ENCODE measurements at places on chromosomes 11 and 22. TPM values are rescaled to one million over a fixed set of nuclear protein-coding genes. Genes with fewer than 3 reads are reported as not detected.

DNA sequence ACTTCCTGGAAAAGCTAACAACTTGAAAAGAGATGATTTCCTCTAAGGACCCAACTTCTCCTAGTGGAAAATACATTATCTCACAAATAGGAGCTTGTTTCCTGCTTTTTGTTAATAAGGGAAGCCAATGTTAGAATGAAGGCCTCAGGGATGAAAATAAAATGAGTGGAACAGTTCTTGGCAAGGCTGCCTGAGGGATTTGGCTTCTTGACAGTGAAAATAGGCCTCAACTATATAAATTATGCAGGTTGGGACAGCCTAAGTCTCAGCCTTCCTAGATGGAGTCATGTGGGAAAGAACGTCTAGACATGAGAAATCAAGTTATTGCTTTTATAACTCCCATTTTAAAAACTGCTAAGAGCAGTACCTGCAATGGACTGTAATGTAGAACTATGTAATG is 92.8 kb upstream of the FIBIN start:
- no peaks in the 10 kb centered on the region for H3K27me3 ChIP-seq
- H3K4me3 ChIP-seq = no peak overlapping the region
- no peaks in the 10 kb centered on the region for H3K36me3 ChIP-seq
- DNase-seq = peak; percentile 97
- peak overlapping the region; percentile 67 for H3K27ac ChIP-seq

DNA sequence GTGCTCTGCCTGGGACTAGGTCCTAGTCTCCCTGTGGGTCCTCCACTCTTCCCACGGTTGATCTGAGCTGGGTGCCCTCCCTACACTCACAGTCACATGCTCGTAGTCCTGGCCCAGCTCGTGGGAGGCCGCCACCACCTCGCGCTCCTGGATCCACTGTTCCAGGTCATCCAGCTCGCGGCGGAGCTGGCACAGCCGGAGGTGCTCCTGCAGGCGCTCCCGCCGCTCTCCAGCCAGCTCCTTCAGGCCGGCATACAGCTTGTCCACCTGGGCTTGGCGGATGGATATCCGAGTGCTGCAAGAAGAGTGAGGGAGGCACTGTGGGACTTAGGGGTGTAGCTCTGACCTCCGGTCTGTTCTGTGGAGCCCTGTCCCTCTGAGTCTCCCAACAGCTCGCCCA is 14.8 kb upstream of the RBM4B start:
- H3K36me3 ChIP-seq = peaks cover 5% of the 10 kb centered on the region
- H3K27me3 ChIP-seq = no peaks in the 10 kb centered on the region
- no peak overlapping the region for H3K4me3 ChIP-seq
- peaks cover 6% of the 10 kb centered on the region for H3K4me1 ChIP-seq
- no peak overlapping the region for H3K27ac ChIP-seq

GRCh38 chr22:47612311-47612910 is 850.0 kb downstream of the TBC1D22A start:
- no peaks in the 10 kb centered on the region for H3K4me1 ChIP-seq
- H3K27me3 ChIP-seq = peaks cover 3% of the 10 kb centered on the region
- DNase-seq = no peak
- no peak overlapping the region for H3K4me3 ChIP-seq
- no peak overlapping the region for H3K27ac ChIP-seq

GRCh38 chr11:78806214-78807004 is 231.7 kb upstream of the NARS2 start:
- no peak overlapping the region for H3K27ac ChIP-seq
- no peak for DNase-seq
- no peak overlapping the region for H3K4me3 ChIP-seq

GRCh38 chr11:8049084-8049483 is 31.9 kb upstream of the TUB start:
- H3K27ac ChIP-seq = no peak overlapping the region
- no peak overlapping the region for H3K4me3 ChIP-seq
- no peak for DNase-seq
- H3K4me1 ChIP-seq = no peaks in the 10 kb centered on the region
- H3K36me3 ChIP-seq = no peaks in the 10 kb centered on the region

GRCh38 chr22:40302149-40302548 is 44.2 kb upstream of the ADSL start:
- DNase-seq = no peak
- H3K27ac ChIP-seq = no peak overlapping the region
- no peaks in the 10 kb centered on the region for H3K27me3 ChIP-seq
- H3K36me3 ChIP-seq = peaks cover 34% of the 10 kb centered on the region
- H3K4me1 ChIP-seq = no peaks in the 10 kb centered on the region

GRCh38 chr11:121368364-121369240 is 76.0 kb downstream of the SC5D start:
- no peaks in the 10 kb centered on the region for H3K27me3 ChIP-seq
- no peak overlapping the region for H3K27ac ChIP-seq
- no peaks in the 10 kb centered on the region for H3K36me3 ChIP-seq
- H3K4me3 ChIP-seq = no peak overlapping the region
- peaks cover 4% of the 10 kb centered on the region for H3K4me1 ChIP-seq
- DNase-seq = peak; percentile 39

DNA sequence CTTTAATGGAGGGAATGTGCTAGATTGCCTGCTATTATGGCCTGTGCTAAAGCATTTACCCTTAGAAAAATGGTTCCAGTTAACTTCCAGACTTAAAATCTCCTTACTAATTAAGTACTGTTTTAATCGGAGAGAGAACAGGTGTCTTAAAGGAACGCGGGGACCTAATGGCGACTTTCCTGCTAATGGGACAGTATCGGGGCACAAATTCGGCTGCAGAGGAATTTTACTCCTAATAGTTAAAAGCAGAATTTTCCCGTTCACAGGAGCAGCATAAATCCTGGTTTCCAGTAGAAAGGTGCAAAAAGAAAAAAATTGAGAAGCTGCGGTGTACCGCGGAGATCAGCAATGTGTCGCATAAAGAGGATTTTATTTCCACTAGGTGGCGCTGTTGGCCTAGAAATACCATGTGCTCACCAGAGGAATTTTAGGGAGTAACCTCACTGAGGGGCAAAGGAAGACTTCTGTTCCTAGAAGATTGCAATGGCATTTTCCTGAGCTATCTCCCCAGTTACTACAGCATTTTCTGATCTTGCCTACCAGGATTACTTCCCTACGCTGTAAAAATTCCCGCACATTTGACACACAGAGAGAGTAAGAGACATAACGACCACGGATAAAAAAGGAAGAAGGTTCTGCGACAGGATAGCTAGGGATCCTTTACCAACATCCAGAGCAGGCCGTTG is 44.5 kb downstream of the ZNF280B start:
- peak; percentile 71 for DNase-seq
- no peaks in the 10 kb centered on the region for H3K36me3 ChIP-seq
- H3K27me3 ChIP-seq = peaks cover 6% of the 10 kb centered on the region
- H3K4me3 ChIP-seq = no peak overlapping the region

DNA sequence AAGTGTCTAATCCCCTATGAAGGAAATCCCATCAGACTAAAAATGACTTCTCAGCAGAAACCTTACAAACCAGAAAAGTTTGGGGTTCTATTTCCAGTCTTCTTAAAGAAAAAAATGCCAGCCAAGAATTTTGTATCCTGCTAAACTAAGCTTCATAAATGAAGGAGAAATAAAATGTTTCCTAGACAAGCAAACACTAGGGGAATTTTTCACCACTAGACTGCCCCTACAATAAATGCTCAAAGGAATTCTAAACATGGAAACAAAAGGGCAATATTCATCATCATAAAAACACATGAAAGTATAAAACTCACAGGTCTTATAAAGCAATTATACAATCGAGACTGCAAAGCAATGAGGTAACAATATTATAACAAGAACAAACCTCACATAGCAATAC is 124.3 kb downstream of the PLEKHA7 start:
- no peaks in the 10 kb centered on the region for H3K27me3 ChIP-seq
- no peak for DNase-seq
- H3K4me1 ChIP-seq = no peaks in the 10 kb centered on the region
- no peak overlapping the region for H3K27ac ChIP-seq
- no peak overlapping the region for H3K4me3 ChIP-seq

GRCh38 chr11:30652801-30653200 is 66.6 kb upstream of the MPPED2 start:
- no peak overlapping the region for H3K27ac ChIP-seq
- DNase-seq = no peak
- H3K4me1 ChIP-seq = no peaks in the 10 kb centered on the region
- H3K36me3 ChIP-seq = no peaks in the 10 kb centered on the region
- no peak overlapping the region for H3K4me3 ChIP-seq

GRCh38 chr11:123203934-123204333 is 8.9 kb upstream of the CLMP start:
- no peak overlapping the region for H3K27ac ChIP-seq
- no peak for DNase-seq
- H3K36me3 ChIP-seq = no peaks in the 10 kb centered on the region
- H3K4me3 ChIP-seq = no peak overlapping the region
- H3K4me1 ChIP-seq = peaks cover 40% of the 10 kb centered on the region

DNA sequence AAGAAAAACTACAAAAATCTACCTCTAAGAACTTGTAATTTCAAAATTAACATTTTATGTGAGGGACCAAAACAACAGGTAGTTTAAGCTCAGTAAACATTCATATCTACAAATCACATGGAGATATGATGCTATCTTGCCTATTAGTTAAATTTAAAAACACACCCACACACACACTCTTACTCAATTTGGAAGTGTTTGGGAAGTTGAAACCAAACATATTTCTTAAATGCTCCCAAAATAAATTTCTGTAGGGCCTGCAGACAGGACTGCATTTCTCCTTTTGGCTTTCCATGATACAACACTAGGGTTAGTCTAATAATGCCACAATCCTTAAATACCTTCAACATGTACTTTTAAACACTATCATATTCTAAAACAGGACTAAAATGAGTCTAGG is 7.0 kb downstream of the PITPNB start:
- H3K4me1 ChIP-seq = no peaks in the 10 kb centered on the region
- H3K27me3 ChIP-seq = no peaks in the 10 kb centered on the region
- no peak overlapping the region for H3K4me3 ChIP-seq

DNA sequence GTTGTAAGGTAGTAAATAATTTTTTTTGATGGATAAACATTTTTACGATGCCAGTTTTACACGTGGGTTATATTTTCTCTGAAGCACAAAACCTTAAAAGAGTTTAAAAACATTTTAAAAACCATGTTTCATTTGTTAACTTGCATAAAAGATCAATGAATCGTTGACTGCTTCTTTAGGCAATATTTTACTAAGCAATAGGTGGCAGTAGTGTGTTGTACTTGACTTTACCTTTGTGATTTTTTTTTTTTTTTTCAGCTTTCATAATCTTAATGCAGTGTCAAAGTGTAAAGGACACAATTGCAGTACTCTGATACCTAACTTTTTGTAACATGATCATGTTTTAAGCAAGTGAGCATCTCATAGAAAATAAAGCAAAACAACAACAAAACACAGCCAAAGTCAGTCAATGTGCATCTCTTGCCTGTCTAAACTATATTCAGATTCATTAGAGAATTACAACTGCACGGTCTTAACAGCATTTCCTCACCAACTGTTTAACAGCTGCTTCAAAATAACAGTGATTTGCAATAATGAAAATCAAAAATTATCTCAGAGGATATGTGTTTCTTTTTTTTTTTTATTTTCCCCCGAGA is 27.7 kb downstream of the DNAJC24 start:
- H3K36me3 ChIP-seq = no peaks in the 10 kb centered on the region
- H3K4me1 ChIP-seq = no peaks in the 10 kb centered on the region
- no peak overlapping the region for H3K27ac ChIP-seq
- no peak overlapping the region for H3K4me3 ChIP-seq
- peak; percentile 16 for DNase-seq
- H3K27me3 ChIP-seq = no peaks in the 10 kb centered on the region

- no peaks in the 10 kb centered on the region for H3K27me3 ChIP-seq
- H3K36me3 ChIP-seq = no peaks in the 10 kb centered on the region
- no peak for DNase-seq
- no peak overlapping the region for H3K27ac ChIP-seq
Measured at GRCh38 chr11:122833846-122834464, 4.3 kb upstream of the CRTAM start.

DNA sequence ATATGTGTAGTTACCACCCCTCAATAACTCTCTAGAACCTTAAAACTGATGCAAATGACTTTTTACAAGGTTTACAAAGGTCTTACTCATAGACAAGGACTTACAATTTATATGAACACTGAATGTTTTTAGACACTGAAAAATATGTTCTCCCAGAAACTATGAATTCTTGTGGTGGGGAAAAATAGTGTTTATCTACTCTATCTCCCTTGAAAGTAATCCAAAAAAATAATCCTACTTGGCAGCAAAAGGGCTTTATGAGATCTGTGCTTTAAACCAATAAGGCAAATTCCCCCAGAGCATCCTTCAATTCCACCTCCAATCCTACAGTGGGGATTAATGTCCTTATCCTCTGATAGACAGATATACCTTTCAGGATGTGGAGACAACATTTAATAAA is 1984.1 kb upstream of the RAG2 start:
- H3K36me3 ChIP-seq = no peaks in the 10 kb centered on the region
- H3K4me3 ChIP-seq = no peak overlapping the region
- no peaks in the 10 kb centered on the region for H3K4me1 ChIP-seq
- peak; percentile 6 for DNase-seq
- H3K27ac ChIP-seq = no peak overlapping the region

GRCh38 chr11:122746050-122746478 is 90.5 kb downstream of the UBASH3B start:
- H3K27me3 ChIP-seq = no peaks in the 10 kb centered on the region
- no peaks in the 10 kb centered on the region for H3K36me3 ChIP-seq
- DNase-seq = no peak
- peaks cover 61% of the 10 kb centered on the region for H3K4me1 ChIP-seq

- no peak for DNase-seq
- no peak overlapping the region for H3K4me3 ChIP-seq
- H3K36me3 ChIP-seq = peaks cover 39% of the 10 kb centered on the region
Measured at GRCh38 chr22:23697031-23697970, 6.5 kb downstream of the RGL4 start.

GRCh38 chr11:63532799-63533475 is 3.7 kb upstream of the PLAAT4 start:
- no peak overlapping the region for H3K4me3 ChIP-seq
- H3K4me1 ChIP-seq = peaks cover 19% of the 10 kb centered on the region
- no peak for DNase-seq

- DNase-seq = peak; percentile 55
- H3K27ac ChIP-seq = peak overlapping the region; percentile 29
- no peaks in the 10 kb centered on the region for H3K36me3 ChIP-seq
Measured at GRCh38 chr22:33919391-33920196, 682 bp downstream of the LARGE1 start.

GRCh38 chr11:32705309-32706033 is 89.0 kb downstream of the CCDC73 start:
- H3K27ac ChIP-seq = no peak overlapping the region
- DNase-seq = no peak
- H3K4me3 ChIP-seq = no peak overlapping the region
- no peaks in the 10 kb centered on the region for H3K36me3 ChIP-seq
- H3K4me1 ChIP-seq = no peaks in the 10 kb centered on the region

NAGA gene
- total RNA-seq = 21.8 TPM

MS4A15 gene
- not detected for total RNA-seq

ADAMTS15 gene
- total RNA-seq = 17.8 TPM

MMP12 gene
- total RNA-seq = not detected

KRTAP5-11 gene
- not detected for total RNA-seq

OR52E8 gene
- not detected for total RNA-seq

CRYBA4 gene
- not detected for total RNA-seq

EIF3D gene
- total RNA-seq = 170 TPM

FAM83F gene
- total RNA-seq = 0.09 TPM

RASSF10 gene
- total RNA-seq = 0.35 TPM

RIMBP3C gene
- 0.40 TPM for total RNA-seq

APOBEC3C gene
- 1.5 TPM for total RNA-seq

QSER1 gene
- 29.6 TPM for total RNA-seq

SLN gene
- total RNA-seq = 2,631 TPM

C11orf87 gene
- 0.09 TPM for total RNA-seq
